Sigmoid colon (tissue), 7 donors: ENCODE measurements at places on chromosomes 1 and 21. TPM values are rescaled to one million over a fixed set of nuclear protein-coding genes. Genes with fewer than 3 reads are reported as not detected.

DNA sequence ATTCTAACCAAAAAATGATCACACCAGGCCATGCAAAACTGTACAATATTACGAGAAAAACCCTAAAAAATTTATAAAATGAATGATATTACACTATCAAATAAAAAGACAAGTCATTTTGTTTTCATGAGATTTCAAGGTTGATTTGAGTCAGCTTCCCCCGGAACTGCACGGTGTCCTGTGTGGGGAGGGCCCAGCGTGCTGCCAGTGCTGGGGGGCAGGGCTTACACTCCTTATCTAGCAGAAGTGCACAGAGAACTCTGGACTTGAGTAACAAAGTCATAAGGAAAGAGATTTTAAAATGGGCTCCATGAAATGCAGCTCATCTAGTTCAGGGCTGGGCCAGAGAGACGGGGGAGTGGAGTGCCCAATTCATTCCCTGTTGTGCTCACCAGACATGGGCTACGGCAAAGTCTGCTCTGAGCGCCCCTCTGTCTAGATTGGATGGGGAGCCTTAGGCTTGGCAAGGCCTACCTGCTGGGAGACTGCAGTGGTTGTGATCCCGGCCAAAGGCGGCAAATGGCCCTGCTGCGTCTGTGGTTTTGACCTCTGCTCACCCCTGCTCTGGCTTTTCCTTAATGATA, 50.1 kb downstream of the COQ8A start:
- H3K36me3 ChIP-seq, result peaks cover 7% of the 10 kb centered on the region
- no peak overlapping the region for H3K4me3 ChIP-seq
- DNase-seq, result peak; percentile 62
- H3K27ac ChIP-seq, result peak overlapping the region; percentile 71
- no peaks in the 10 kb centered on the region for H3K27me3 ChIP-seq

Gene C1orf116
- not detected for total RNA-seq

- no peaks in the 10 kb centered on the region for H3K27me3 ChIP-seq
- H3K4me3 ChIP-seq, result no peak overlapping the region
- H3K36me3 ChIP-seq, result no peaks in the 10 kb centered on the region
- no peak for DNase-seq
- peak overlapping the region; percentile 74 for H3K27ac ChIP-seq
These were observed 101.3 kb upstream of the C1orf21 start for GRCh38 chr1:184285401-184286087.

DNA sequence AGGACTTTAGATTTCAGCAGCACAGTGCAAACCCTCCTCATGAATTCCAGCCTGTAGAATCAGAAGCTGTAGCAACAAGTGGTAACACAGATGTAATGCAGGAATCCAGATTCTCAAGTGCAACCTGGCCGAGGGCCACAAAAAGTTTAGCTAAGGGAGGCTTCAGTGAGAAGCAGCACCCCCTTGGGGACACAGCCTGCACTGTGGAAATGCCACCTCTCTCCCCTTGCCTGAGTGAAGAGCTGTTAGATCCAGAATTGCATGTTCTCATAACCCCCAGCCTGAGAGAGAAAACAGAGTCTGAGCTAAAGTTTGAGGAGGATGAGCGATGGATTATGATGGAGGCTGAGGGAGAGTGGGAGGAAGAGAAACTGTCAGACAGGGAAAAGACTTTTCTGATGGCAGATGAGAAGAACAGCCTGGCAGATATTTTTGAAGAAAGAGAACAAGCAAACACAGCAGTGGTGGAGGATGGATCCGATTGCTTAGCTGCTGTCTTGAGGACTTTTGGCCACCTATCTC, 80.5 kb upstream of the BMP8A start:
- DNase-seq, result peak; percentile 95
- H3K27me3 ChIP-seq, result no peaks in the 10 kb centered on the region
- no peak overlapping the region for H3K4me3 ChIP-seq
- H3K4me1 ChIP-seq, result peaks cover 91% of the 10 kb centered on the region
- peak overlapping the region; percentile 98 for H3K27ac ChIP-seq
- H3K36me3 ChIP-seq, result peaks cover 4% of the 10 kb centered on the region

Gene KRTAP20-2
- total RNA-seq, result not detected

Gene REN
- total RNA-seq, result not detected

Gene MIXL1
- not detected for total RNA-seq

GRCh38 chr21:41766883-41767605, at the start of gene RIPK4:
Gene RIPK4 (minus strand): TSS chr21:41767052. CDS start chr21:41767041, 11 bp downstream.
- H3K4me1 ChIP-seq, result peaks cover 27% of the 10 kb centered on the region
- H3K27ac ChIP-seq, result peak within 1 kb of the TSS; percentile 15
- peak; percentile 53 for DNase-seq
- H3K36me3 ChIP-seq, result no peaks in the 10 kb centered on the region
- peak within 1 kb of the TSS; percentile 38 for H3K4me3 ChIP-seq

DNA sequence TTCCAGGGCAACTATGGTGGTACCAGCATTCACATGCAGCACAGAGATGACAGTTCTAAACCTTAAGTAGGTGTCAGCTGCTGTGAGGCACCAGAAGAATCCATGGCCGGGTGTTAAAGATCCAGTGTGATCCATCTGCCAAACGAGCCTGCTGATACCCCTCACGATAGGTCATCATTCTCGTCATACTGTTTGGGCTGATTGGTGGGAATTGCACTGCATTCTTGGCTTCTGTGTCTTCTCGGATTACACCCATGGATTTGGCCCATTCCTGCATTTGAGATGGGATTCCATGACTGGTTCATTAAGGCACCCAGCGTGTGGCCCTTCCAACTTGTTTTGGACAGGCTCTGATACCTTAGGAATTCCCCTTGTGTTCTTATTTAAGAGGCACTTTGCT, 55.2 kb downstream of the ST6GALNAC3 start:
- H3K27me3 ChIP-seq, result no peaks in the 10 kb centered on the region
- H3K36me3 ChIP-seq, result no peaks in the 10 kb centered on the region
- no peaks in the 10 kb centered on the region for H3K4me1 ChIP-seq
- H3K27ac ChIP-seq, result no peak overlapping the region
- DNase-seq, result no peak

DNA sequence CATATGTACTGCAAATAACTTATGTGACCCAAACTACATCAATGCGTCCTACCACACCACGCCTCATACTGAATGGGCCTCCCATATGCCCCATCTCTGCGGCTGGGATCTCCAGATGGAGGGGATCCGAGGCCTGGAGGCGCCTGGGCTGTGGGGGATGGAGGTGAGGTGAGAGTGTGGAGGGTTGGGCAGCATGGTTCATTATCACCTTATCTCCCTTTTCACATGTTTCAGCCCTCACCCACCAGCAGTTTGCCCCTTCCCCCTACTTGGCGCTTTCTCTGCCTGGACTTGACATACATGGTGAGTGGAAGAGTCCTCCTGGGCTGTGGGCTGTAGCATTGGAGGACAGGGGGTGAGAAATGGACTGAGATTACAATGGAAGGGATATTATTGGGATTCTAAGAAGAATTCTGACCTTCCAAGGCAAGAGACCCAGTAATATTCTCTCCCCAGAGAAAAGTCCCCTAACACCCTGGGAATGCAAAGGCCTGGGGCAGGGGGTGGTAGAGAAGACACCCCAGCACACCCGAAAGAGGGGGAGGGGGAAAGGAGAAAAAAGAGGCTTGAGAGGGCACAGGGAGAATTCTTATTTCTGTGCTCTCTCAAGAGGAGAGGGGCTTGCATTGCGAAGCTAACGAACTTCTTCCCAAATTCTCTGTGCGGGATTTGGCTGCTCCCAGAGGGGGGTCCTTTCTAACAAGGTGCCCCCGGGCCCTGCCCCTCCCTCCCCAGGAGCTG, 61.4 kb downstream of the MEF2D start:
- H3K4me1 ChIP-seq, result peaks cover 18% of the 10 kb centered on the region
- H3K36me3 ChIP-seq, result no peaks in the 10 kb centered on the region
- no peak overlapping the region for H3K27ac ChIP-seq
- H3K27me3 ChIP-seq, result peaks cover 75% of the 10 kb centered on the region
- DNase-seq, result no peak

DNA sequence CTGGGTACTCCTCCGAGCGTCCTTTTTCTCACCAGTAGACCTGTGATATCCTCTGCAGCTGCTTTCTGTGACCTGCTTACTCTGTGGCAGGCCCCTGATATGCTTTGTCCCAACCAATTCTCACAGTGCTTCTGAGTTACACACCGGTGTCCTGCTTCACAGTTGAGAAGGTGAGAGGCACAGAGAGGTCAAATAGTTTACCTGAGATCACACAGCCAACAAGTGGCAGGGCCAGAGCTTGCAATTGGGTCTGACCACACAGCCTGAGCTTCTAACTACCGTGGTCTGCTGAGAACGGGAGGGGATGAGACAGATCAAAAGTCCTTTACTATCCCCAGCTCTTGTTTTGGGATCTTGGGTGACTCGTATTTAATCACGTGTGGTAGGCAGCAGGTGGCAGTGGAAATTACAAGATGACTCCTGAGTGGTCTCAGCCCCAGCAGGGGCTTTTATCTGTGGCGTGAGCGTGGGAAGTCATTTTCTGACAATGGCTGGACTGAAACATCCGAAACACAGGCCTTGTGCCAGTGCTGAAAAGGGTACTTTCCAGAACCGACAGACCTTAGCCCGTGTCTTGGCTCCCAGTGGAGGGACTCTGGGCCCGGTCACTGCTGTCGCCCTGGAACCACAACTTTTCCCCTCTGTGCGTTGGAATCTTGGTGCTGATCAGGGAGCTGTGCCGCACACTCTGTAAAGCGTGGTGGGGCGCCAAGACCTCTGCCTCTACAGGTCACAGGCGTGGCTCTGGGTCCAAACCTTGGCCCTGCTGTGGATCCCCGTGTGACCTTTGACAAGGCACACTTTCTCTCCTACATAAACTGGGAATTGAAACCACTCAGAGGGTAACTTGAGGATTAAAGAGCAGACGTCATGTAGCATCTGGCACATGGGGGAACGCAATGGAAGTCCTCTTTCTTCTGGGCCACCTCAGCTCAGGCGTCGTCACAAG, 11.9 kb downstream of the THEMIS2 start:
- DNase-seq, result peak; percentile 65
- no peaks in the 10 kb centered on the region for H3K27me3 ChIP-seq
- no peaks in the 10 kb centered on the region for H3K36me3 ChIP-seq

- no peaks in the 10 kb centered on the region for H3K36me3 ChIP-seq
- no peak for DNase-seq
- no peaks in the 10 kb centered on the region for H3K4me1 ChIP-seq
These were observed 68.8 kb downstream of the JMJD4 start for GRCh38 chr1:227666286-227666685.

GRCh38 chr1:30998171-30998570, 67.3 kb downstream of the PUM1 start:
- no peak for DNase-seq
- H3K4me3 ChIP-seq, result no peak overlapping the region
- H3K27ac ChIP-seq, result no peak overlapping the region
- H3K27me3 ChIP-seq, result no peaks in the 10 kb centered on the region
- peaks cover 22% of the 10 kb centered on the region for H3K4me1 ChIP-seq

Gene ATP6V1G3
- not detected for total RNA-seq

DNA sequence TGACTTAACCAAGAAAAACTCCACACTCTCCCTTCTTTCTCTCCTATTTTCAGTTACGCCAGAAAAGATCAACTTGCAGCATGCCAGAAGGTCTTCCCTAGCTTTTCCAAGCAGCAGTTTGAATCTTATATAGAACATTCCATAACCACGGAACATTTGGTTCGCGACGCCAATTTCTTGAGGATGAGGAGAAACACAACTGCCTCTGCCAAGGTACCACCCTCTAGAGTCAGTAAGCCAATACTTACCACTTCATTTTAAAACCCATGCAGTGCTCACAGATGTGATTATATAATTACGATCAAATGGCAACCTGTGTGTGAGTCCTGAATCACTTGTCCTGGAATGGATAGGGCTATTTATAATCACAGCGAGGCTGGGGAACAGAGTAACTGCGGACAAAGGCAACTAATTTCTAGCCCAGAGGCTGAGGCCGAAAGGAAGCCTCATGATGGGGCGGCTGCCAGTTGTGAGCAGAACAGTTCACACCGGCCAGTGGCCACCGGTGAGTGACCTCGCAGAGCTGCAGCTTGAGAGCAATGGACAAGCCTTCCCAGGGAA, 43.2 kb upstream of the BACE2 start:
- H3K4me3 ChIP-seq, result peak overlapping the region; percentile 6
- peaks cover 6% of the 10 kb centered on the region for H3K27me3 ChIP-seq
- DNase-seq, result no peak
- no peaks in the 10 kb centered on the region for H3K4me1 ChIP-seq
- no peaks in the 10 kb centered on the region for H3K36me3 ChIP-seq

DNA sequence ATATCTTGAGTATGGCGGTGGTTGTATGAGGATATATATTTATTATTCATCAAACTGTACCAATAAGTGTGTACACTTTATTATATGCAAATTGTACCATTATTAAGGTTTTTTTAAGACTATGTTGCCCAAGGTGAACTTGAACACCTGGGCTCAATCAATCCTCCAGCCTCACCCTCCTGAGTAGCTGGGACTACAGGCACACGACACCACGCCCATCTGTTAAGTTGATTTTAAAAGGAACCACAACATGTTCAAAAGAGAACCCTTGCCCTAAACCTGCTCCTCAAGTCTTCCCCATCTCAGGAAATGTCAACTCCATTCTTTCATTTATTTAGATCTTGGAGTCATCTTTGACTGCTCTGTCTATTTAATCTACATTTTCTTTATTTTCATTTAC, 24.3 kb upstream of the FBXO28 start:
- H3K4me1 ChIP-seq, result no peaks in the 10 kb centered on the region
- DNase-seq, result no peak
- H3K27ac ChIP-seq, result no peak overlapping the region
- H3K4me3 ChIP-seq, result no peak overlapping the region
- H3K27me3 ChIP-seq, result no peaks in the 10 kb centered on the region

DNA sequence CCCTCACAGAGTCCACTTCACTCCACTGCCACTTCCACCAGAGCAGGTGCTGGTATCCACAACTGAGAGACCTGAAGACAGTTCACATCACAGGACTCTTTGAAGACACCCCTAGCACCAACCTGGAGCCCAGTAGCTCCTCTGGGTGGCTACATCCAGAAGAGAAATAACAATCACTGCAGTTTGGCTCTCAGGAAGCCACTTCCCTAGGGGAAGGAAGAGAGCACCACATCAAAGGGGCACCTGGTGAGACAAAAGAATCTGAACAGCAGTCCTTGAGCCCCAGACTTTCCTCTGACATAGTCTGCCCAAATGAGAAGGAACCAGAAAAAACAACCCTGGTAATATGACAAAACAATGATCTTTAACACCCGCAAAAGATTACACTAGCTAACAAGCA, 113.2 kb downstream of the TENT5C start:
- H3K36me3 ChIP-seq, result no peaks in the 10 kb centered on the region
- no peak for DNase-seq
- no peak overlapping the region for H3K27ac ChIP-seq
- no peaks in the 10 kb centered on the region for H3K27me3 ChIP-seq

- no peak overlapping the region for H3K27ac ChIP-seq
- no peak overlapping the region for H3K4me3 ChIP-seq
- H3K36me3 ChIP-seq, result peaks cover 5% of the 10 kb centered on the region
These were observed 39.6 kb downstream of the KCTD3 start for GRCh38 chr1:215606564-215607168.

Gene PROK1
- not detected for total RNA-seq
